ENCODE measurements at places on chromosomes 16 and 17. TPM values are rescaled to one million over a fixed set of nuclear protein-coding genes. Genes with fewer than 3 reads are reported as not detected.

TEX19 gene
- polyA plus RNA-seq = not detected

P2RX1 gene
- polyA plus RNA-seq = 1.1 TPM

SEPTIN1 gene
- 1.6 TPM for polyA plus RNA-seq

CCL1 gene
- polyA plus RNA-seq = not detected

ZACN gene
- 1.5 TPM for polyA plus RNA-seq

PRSS8 gene
- polyA plus RNA-seq = 0.41 TPM

C16orf92 gene
- polyA plus RNA-seq = not detected

CHCT1 gene
- not detected for polyA plus RNA-seq

ASPHD1 gene
- 0.14 TPM for polyA plus RNA-seq

AXIN2 gene
- 8.9 TPM for polyA plus RNA-seq

PTX4 gene
- polyA plus RNA-seq = 0.09 TPM

HS3ST3A1 gene
- polyA plus RNA-seq = 2.2 TPM

RNF157 gene
- 12.1 TPM for polyA plus RNA-seq

GLP2R gene
- polyA plus RNA-seq = 0.77 TPM

AP1G1 gene
- polyA plus RNA-seq = 11.2 TPM

ORAI3 gene
- 15.5 TPM for polyA plus RNA-seq

NPTX1 gene
- polyA plus RNA-seq = 0.02 TPM

CLEC18A gene
- 0.18 TPM for polyA plus RNA-seq

GRB7 gene
- polyA plus RNA-seq = 0.70 TPM

CIITA gene
- 7.3 TPM for polyA plus RNA-seq

PHOSPHO1 gene
- 1.1 TPM for polyA plus RNA-seq

EEF2KMT gene
- 4.4 TPM for polyA plus RNA-seq

IRX3 gene
- polyA plus RNA-seq = 7.3 TPM

DEXI gene
- polyA plus RNA-seq = 127 TPM

GAST gene
- not detected for polyA plus RNA-seq

NDRG4 gene
- 164 TPM for polyA plus RNA-seq

ITGB3 gene
- polyA plus RNA-seq = 2.3 TPM

DLX4 gene
- polyA plus RNA-seq = 0.09 TPM

CACNG1 gene
- not detected for polyA plus RNA-seq

CLDN9 gene
- polyA plus RNA-seq = 0.41 TPM

CALB2 gene
- 0.95 TPM for polyA plus RNA-seq

ACAP1 gene
- polyA plus RNA-seq = 8.8 TPM

KRTAP2-1 gene
- not detected for polyA plus RNA-seq

PNMT gene
- 32.7 TPM for polyA plus RNA-seq

UTS2R gene
- 1.0 TPM for polyA plus RNA-seq

PDE6G gene
- not detected for polyA plus RNA-seq

ZNF75A gene
- 16.0 TPM for polyA plus RNA-seq

TRPV3 gene
- 1.6 TPM for polyA plus RNA-seq

HOXB5 gene
- polyA plus RNA-seq = 0.14 TPM

NEURL4 gene
- 23.8 TPM for polyA plus RNA-seq

CDC42EP4 gene
- 31.9 TPM for polyA plus RNA-seq

ABI3 gene
- polyA plus RNA-seq = 4.6 TPM

PRAC1 gene
- not detected for polyA plus RNA-seq

TMC8 gene
- polyA plus RNA-seq = 2.4 TPM

CACNG4 gene
- polyA plus RNA-seq = 0.16 TPM

CCL8 gene
- polyA plus RNA-seq = 0.34 TPM

C16orf74 gene
- 1.8 TPM for polyA plus RNA-seq

SLFN12L gene
- 0.36 TPM for polyA plus RNA-seq

ZDHHC1 gene
- polyA plus RNA-seq = 5.2 TPM

BCAR1 gene
- 53.1 TPM for polyA plus RNA-seq

MYCBPAP gene
- polyA plus RNA-seq = 0.88 TPM

NOL3 gene
- 133 TPM for polyA plus RNA-seq

CFAP97D1 gene
- 0.02 TPM for polyA plus RNA-seq

HEXD gene
- polyA plus RNA-seq = 22.5 TPM

CCL23 gene
- 0.20 TPM for polyA plus RNA-seq

ZP2 gene
- polyA plus RNA-seq = not detected

CRISPLD2 gene
- polyA plus RNA-seq = 12.7 TPM

GNAO1 gene
- polyA plus RNA-seq = 69.4 TPM

All from right cardiac atrium (tissue), 5 donors.